ENCODE measurements at places on chromosomes 13 and 19.

DNA sequence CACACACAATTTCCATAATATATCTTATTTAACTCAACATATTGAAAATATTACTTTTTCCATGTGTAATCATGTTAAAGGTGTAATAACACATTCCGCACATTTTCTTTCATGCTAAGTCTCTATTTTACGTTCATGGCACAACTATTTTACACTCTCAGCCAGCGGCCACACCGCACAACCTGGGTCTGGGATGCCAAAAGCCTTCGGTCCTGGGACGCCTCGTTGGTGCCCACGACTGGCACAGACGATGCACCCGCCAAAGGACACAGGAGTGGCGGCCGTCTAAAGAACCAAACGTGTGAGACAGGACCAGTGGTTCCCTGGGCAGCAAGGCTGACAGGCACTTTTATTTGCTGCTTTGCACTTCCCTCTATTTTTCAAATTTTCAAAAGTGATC is 10.0 kb upstream of the PROZ start:
- no peak for DNase-seq

DNA sequence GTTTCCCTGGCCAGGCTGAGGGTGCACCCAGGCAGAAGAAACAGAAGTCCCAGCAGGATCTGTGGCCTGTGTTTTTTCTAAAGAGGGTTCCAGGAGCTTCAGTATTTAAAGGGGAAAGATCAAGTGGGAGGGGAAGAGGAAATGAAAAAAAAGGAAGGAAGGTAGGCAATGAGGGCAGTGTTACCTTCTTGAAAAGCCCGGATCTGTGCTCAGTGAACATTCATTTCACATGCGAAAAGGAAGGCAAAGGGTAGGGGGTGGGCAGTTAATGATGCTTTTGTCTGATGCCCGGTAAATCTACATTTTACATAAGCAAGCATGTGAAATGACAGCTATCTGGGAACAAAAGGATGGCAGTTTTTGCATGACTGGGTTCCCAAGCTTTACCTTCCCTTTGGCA is 326.2 kb downstream of the UQCRFS1 start:
- no peak for DNase-seq

DNA sequence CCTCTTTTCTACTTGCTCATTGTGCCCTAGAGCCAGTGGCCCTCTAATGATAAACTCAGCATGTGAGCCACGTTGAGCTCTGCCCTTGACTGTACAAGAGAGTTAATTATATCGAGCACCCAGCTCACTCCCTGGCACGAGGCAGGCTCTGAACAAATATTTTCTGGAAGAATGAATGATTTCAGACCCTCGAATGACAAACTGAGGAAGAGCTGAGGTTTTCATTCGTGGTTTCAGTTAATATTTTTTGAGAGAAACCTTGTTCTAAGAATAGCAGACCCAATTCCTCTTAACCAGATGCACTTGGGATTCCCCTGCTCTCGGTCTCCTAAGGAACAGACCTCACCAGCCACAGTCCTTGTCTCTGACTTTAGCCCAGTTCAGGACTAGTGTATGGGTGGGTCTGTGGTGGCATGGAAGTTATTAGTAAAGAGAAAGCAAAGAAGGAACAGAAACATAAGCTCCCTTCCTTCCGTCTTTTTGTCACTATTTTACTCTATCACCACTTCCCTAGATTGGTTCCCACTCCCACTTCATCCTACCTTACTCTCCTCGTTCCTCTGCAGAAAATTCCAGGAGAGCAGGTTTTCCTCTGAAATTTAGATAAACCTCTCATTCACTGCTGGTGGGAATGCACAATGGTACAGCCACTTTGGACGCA is 22.1 kb upstream of the WDFY2 start:
- DNase-seq = no peak

- no peak for DNase-seq
Observed at GRCh38 chr13:81396192-81396591, 1055.3 kb upstream of the SPRY2 start.

GRCh38 chr19:49340069-49340864 is 5.1 kb downstream of the CD37 start:
- DNase-seq = no peak

All from activated T-cell treated with anti-CD3 and anti-CD28 coated beads for 24 hours (primary cell).